Breast epithelium (tissue), 4 donors: ENCODE measurements at places on chromosomes 6 and 20. TPM values are rescaled to one million over a fixed set of nuclear protein-coding genes. Genes with fewer than 3 reads are reported as not detected.
A peak's percentile ranks its signal among the peaks of the same experiment; 100 is the strongest.

- peak; percentile 61 for DNase-seq
Observed at GRCh38 chr20:32524829-32525501, 60.2 kb downstream of the NOL4L start.

GRCh38 chr6:107284805-107285204, 169.5 kb upstream of the BEND3 start:
- no peak for DNase-seq

DNA sequence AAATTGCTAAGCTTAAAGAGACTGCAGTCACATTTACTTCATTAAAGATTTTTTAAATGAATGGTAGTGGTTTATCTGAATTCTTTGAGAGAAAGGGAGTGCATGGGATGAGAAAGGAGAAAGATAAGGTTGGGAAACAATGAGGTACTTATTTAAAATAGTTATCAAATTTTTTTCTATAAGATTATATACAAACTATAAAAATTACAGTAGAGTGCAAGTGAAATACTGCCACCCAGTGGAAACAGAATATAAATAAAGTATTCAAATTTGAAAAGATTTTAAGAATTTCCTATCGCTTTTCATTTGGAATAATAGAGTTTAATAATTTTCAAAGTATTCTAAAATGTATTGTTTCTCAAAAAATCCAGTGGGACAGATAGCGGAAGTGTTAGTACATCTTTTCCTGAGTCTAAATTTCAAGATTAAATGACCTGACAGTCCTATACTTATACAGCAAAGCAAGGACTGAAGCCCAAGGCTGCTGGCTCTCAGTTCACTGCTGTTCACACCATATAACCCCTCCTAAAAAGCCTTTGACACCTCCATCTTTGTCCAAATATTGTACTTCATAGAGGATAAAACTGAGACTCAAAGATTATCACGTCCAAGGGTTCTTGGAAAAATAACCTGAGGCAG, 31.1 kb downstream of the EPM2A start:
- no peak for DNase-seq

DNA sequence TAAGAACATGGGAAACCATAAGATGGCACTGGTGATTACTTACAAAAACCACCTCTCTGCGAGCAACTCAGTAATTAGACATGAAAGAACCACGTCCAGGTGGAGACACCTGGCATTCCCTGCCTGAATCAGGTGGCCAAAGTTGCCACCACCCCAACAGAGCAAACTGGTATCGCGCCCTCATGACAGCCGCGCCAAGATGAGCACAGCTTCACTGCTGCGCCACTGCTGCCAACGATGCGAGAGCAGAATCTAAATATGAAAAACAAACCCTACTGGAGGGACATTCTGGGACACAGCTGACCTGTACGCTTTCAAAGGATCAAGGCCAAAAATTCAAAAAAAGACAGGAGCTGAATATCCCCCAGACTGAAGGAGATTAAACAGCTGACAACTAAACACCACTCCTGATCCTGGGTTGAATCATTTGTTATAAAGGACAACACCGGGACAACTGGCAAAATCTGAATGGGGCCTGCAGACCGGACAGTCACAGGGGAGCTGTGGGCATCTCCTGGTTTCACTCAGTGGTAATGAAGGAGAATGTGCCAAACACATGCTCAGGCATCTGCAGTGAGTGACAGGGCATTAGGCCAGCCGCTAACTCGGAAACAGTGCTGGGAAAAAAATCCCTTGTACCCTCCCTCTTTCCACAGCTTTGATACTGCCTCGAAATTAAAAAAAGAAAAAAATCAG, 17.4 kb downstream of the CST7 start:
- no peak for DNase-seq

The DSP gene
- total RNA-seq, result 2.1 TPM

DNA sequence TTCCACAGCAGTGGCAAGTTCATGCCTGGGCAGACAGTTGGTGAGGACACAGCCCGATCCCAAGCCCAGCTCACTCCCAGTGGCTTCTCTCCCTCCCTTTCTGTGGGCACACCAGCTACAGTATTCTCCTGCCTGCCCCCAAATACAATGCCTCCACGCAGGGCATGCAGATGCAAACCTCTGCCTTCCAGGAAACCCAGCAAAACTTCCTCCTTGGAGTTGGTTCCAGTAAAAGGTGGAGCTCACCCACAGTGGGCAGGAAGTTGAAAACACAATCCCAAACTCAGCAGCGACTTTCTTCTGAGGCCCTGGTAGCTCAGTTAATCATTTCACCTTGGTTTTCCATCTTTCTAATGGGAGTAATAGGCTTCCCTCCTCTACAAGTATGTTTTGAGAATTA, 93.7 kb downstream of the LY86 start:
- DNase-seq, result no peak

DNA sequence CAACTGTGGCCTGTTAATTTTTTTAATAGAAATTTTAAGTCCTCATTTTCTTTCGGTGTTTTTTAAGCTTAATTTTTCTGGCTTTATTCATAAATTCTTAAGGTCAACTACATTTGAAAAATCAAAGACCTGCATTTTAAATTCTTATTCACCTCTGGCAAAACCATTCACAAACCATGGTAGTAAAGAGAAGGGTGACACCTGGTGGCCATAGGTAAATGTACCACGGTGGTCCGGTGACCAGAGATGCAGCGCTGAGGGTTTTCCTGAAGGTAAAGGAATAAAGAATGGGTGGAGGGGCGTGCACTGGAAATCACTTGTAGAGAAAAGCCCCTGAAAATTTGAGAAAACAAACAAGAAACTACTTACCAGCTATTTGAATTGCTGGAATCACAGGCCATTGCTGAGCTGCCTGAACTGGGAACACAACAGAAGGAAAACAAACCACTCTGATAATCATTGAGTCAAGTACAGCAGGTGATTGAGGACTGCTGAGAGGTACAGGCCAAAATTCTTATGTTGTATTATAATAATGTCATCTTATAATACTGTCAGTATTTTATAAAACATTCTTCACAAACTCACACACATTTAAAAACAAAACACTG, 10.1 kb downstream of the HFE start:
- no peak for DNase-seq
